ENCODE measurements at places on chromosomes 6 and 20. TPM values are rescaled to one million over a fixed set of nuclear protein-coding genes. Genes with fewer than 3 reads are reported as not detected.

DNA sequence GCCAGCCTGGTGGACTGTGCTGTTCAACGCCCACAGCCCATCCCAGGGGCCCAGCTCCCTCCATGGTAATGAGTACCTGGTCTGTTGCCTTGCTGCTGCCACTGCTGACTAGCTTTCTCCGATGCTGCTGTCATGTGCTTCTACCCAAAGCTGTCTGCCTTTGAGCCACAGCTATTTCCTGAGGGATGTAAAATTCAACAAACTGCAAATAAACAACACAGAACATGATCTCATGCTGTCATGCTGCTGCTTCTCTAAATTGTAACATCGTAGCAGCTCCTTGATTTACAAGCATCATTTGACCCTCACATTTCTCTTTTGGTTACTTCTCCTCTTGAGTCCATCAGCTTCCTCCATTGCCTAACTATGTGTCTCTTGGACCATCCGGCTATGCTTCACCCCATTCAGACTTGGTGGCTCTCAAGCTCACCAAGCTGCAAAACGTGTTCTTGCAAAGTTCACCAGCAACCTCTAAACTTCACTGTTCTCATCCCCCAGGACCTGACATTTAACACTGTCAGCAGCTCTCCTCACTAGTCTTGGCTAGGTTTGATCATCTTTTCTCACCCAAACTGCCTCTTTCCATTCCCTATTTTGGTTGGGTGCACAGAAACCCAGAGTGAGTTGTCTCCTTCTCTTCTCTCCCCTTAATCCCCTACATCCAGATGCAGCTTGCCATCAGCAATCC, 54.6 kb downstream of the FYN start:
- no peaks in the 10 kb centered on the region for H3K27me3 ChIP-seq
- H3K27ac ChIP-seq: peak overlapping the region; percentile 83
- peak; percentile 68 for DNase-seq
- H3K4me3 ChIP-seq: peak overlapping the region; percentile 34
- H3K4me1 ChIP-seq: peaks cover 72% of the 10 kb centered on the region

- H3K4me1 ChIP-seq: no peaks in the 10 kb centered on the region
- no peak for DNase-seq
- H3K4me3 ChIP-seq: no peak overlapping the region
- H3K27me3 ChIP-seq: peaks cover 21% of the 10 kb centered on the region
- H3K27ac ChIP-seq: no peak overlapping the region
- no peaks in the 10 kb centered on the region for H3K36me3 ChIP-seq
Observed at GRCh38 chr6:6287415-6287814, 33.0 kb downstream of the F13A1 start.

DNA sequence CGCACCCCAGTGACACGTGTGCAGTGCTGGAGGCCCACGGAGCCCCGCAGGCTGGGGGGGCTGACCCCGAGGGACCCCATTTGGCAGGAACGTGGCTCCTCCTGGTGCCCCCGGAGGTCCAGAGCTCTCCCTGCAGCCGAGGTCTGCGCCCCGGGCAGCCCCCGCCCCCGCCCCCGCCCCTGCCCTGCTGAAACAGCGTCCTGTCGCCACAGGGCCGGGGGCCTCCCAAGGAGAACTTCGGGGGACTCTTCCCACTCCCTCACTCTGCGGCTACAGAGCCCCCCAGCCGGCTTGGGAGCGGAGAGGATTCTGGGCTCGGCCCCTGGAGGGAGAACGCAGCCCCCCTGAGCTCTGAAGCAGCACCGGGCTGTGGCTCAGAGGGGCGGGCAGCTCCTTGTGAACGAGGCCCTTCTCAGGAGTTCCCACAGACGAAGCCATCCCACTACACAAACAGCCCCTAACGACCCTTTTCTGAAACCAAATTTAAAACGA, 115.2 kb downstream of the DLL1 start:
- peak; percentile 29 for DNase-seq
- H3K4me1 ChIP-seq: no peaks in the 10 kb centered on the region
- no peak overlapping the region for H3K27ac ChIP-seq
- no peaks in the 10 kb centered on the region for H3K27me3 ChIP-seq
- H3K4me3 ChIP-seq: no peak overlapping the region

DNA sequence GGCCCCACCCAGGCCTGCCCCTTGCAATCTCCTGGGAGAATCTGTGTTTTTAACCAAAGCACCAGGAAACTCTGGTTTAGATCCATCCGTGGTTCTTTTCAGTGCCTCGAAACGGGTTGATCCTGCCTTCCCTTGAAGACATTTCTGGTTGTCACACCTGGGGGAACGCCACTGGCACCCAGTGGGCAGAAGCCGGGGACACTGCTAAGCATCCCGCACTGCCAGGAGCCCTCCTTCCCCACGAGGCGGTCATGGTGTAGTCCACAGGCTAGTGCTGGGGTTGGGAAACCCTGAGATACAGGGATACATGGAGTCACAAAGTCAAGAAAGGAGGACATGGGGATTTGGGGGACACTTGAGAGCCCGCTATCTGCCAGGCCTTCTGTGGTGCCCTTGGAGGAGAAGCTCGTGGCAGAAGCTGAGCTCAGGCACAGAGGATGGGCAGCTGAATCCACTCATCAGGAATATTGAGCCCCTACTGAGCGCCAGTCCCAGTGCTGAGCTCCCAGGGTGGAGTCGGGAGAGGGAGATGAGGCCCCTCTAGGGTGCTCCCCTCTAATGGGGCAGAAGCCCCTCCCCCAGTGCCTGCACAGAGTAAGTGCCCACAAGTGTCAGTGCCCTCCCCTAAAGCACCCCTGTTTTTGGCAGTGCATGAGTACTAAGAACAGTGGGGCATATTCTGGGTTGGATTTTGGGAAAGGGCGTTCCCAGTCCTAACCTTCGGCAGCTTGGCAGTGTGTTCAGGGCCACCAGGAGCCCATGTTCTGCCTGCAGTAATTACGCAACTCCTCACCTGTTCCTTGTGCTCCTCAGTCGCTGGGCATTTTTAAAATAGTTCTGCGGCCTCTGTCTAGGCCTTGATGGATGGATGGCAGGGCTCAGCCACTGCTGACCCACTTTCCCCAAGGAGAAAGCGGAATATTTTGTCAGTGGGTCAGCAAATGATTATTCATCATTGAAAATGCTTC, 25.6 kb upstream of the PHACTR3 start:
- no peaks in the 10 kb centered on the region for H3K36me3 ChIP-seq
- H3K4me1 ChIP-seq: no peaks in the 10 kb centered on the region
- no peak overlapping the region for H3K27ac ChIP-seq
- no peak for DNase-seq

- H3K4me3 ChIP-seq: no peak overlapping the region
- no peaks in the 10 kb centered on the region for H3K36me3 ChIP-seq
- H3K27me3 ChIP-seq: no peaks in the 10 kb centered on the region
Observed at GRCh38 chr20:57200882-57201695, 65.4 kb downstream of the BMP7 start.

DNA sequence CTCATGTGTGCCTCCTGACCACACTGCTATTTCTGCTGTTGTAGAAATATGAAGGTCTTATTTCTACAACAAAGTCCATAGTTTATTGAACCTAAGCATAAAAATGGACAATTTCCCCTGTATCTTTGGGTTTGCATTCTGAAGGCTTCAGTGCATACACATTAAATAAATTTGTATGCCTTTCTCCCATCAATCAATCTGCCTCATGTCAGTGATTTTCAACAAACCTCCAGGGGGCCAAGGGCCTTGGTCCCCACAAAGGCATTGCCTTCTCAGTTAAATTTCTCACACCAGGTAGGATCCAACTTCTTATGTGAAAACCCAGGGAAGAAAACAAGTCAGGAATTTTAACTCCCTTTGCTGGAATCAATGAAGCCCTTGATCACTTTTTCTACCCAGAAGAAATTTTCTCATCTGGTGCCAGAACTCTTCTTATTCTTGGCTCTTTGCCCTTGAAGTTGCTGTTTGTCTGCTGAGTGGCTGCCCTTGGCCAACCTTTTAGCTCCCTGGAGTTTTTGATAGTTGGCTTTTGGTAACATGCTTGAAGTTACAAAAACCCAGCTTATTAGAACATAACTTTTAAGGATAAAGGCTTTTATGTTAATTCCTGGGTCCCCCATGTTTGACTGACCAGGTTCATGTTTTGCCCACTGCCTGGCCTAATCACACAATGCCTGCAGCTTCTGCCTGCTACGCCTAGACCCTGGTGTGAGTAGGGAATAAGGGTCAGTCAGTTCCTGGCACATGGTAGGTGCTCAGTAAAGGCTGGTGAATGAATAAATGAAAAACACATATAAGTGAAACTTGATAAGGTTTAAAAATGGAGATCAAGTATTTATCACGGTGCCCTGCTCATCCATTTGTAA, 37.0 kb downstream of the SHLD1 start:
- no peaks in the 10 kb centered on the region for H3K27me3 ChIP-seq
- no peak overlapping the region for H3K4me3 ChIP-seq
- DNase-seq: no peak
- H3K27ac ChIP-seq: no peak overlapping the region

DNA sequence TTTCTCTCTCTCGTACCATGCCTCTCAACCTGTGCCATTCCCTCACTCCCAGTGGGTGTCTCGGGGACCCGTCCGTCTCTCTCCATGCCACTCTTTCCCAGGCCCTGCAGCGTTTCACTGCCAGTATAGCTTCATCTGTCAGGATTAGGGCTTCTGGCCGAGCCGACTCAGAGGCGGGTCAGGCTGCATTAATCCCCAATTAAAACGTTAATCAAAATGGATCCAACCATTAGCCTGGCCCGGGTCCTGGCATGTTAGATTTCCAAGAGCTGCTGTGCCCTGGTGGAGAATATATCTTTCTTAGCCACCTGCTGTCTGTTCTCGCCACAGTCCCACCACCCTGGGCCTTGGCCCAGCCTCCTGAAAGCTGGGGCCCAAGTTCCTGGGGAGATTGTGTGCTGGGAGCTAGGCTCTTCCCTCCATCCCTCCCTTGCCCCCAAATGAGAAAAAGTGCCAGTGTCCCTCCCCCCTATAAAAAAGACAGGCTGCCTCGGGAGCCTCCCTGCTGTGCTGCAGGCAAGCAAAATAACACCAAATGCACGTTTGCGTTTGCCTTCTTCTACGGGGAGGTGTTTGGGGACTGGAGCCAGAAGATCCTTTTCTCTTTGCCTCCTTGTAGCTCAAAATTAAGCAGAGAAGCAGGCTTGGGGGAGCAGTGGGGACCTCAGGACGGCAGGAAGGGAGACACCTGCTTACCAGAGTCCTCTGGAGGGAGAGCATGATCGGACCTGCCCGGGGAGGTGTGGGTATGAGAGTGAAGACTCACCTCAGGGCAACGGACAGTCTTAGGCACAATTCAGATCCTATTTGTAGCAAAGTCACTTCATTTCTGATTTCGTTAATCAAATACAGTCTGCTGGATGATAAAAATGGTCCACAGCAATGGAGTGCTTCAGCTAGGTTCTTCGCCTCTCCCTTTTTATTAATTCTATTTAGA, 3.0 kb downstream of the KCNG1 start:
- H3K27ac ChIP-seq: no peak overlapping the region
- H3K4me3 ChIP-seq: no peak overlapping the region
- no peak for DNase-seq
- H3K36me3 ChIP-seq: no peaks in the 10 kb centered on the region
- H3K4me1 ChIP-seq: peaks cover 3% of the 10 kb centered on the region
- peaks cover 60% of the 10 kb centered on the region for H3K27me3 ChIP-seq

DNA sequence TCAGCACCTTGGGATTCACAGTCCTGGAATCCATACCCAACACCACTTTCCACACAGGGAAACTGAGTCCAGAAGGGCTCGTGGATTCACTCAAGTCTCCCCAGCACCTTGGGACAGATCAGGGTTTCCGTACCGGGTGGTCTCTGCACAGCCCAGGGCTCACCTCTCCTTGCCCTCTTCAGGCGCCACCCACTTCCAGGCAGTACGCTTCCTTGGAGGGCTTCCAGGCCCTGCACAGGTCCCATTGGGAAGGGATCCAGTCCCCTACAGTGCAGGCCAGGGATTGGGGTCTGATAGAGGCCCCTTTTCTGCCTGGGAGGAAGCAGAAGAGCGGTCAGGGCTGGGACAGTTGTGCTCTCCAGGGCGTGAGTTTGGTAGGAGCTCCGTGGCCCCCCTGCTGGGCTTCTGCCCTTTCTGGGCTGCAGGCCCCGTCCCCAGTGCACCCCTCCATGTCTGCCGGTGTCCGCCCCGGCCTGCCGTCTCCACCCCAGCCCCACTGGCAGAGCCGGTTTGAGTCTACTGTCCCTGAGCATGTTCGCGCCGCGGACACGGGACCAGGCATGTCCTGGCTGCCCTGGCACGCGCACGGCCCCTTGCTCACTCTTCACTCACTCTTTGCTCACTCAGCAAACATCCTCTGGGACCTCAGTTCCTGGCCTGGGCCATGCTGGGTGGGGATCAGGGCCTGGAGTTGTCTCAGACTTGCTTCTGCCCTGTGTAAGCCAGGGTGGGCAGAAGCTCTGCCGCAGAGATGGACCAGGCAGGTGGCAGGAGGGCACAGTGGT, 12.6 kb downstream of the SRC start:
- H3K36me3 ChIP-seq: no peaks in the 10 kb centered on the region
- DNase-seq: no peak
- H3K27me3 ChIP-seq: no peaks in the 10 kb centered on the region
- H3K27ac ChIP-seq: no peak overlapping the region

DNA sequence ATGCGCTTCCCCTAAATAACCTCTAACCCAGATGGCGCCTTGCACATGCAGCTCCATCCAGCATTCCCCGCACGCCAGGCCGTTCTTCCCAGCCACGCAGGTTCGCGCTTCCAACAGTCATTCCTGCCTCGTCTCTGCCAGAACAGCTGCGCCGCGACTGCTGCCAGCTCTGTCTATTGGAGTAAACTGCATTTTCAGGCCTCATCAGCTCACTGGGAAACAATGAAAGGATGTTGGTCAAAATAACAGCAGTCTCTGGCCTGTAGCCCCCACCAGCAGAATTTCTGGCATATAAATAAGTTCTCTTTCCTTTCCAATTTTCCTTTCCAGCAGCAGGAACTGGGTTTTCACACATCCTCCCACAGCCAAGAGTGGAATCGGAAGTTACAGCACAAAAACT, 14.6 kb downstream of the NRSN1 start:
- no peak overlapping the region for H3K4me3 ChIP-seq
- H3K4me1 ChIP-seq: no peaks in the 10 kb centered on the region
- no peak overlapping the region for H3K27ac ChIP-seq

The CGA gene
- total RNA-seq: not detected

DNA sequence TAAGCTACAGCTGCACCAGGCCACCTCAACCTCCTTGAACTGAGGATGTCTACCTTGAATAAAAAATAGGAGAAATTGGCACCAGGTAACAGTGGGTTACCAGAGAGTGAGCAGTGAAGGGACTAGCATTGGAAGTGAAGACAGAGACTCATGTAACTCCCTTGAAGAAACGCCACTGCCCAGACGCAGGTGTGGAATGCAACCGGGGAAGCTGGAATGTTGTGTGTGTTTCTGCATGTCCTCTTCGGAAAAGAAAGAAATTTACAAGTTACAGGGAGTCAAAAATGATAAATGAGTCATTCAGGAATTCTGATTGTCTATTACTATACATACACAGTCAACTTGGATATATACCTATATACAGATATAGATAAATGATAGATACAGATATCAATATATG, 514.7 kb upstream of the AGPAT4 start:
- H3K36me3 ChIP-seq: no peaks in the 10 kb centered on the region
- DNase-seq: no peak
- no peak overlapping the region for H3K27ac ChIP-seq

GRCh38 chr6:54284161-54284860, 23.9 kb upstream of the TINAG start:
- H3K27ac ChIP-seq: no peak overlapping the region
- H3K4me3 ChIP-seq: no peak overlapping the region
- no peaks in the 10 kb centered on the region for H3K27me3 ChIP-seq
- no peaks in the 10 kb centered on the region for H3K4me1 ChIP-seq
- no peaks in the 10 kb centered on the region for H3K36me3 ChIP-seq
- no peak for DNase-seq

GRCh38 chr6:32845384-32845884, 1.6 kb upstream of the PSMB8 start:
- H3K36me3 ChIP-seq: peaks cover 87% of the 10 kb centered on the region
- peak; percentile 82 for DNase-seq
- H3K27me3 ChIP-seq: no peaks in the 10 kb centered on the region
- H3K4me1 ChIP-seq: peaks cover 61% of the 10 kb centered on the region
- peak overlapping the region; percentile 86 for H3K4me3 ChIP-seq

The NDUFAF4 gene
- 27.3 TPM for total RNA-seq
